ENCODE measurements at places on chromosomes 13 and 19.

GRCh38 chr13:113559901-113560644, 24.5 kb upstream of the TFDP1 start:
- no peak for DNase-seq

GRCh38 chr13:38543561-38543960, 143.3 kb upstream of the FREM2 start:
- no peak for DNase-seq

GRCh38 chr13:89150362-89150761, 1479.2 kb downstream of the SLITRK5 start:
- DNase-seq = no peak

DNA sequence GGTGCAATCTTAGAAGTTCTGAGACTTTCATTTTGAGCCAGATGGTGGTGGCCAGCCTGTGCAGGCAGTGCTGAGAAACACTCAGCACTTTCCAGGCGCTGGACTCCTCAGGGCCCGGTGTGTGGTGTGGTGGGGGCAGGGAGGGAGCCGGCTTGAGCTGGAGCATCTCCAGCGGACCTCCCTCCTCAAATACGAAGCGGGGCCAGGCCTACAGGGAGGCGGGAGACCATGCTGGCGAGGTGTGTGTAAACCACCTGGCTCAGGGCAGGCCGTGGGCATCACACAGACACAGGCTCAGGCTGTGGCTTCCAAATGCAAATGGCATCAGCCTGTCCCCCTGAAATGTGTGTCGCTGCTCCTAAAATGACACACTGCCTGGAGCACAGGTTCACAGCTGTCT, 33.3 kb upstream of the RANBP3 start:
- DNase-seq = no peak

DNA sequence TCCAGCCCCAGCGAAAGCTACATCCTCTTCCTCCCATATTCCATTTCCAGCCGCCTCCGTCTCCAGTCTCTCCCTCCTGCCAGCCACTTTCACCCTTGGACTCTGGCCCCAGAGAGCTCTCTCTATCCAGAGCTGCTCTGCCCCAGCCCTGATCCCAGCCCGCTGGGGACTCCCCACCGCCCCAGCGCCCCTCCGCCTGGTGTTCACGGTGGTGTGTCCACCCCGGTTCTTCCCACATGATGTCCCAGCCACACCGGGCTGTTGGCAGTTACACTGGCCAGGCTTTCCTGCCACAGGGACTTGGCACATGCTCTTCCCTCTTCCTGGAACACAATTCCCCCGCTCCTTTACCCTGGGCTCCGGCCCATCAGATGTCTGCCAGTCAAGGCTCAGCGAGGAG, 11.3 kb upstream of the EMC10 start:
- DNase-seq = no peak

DNA sequence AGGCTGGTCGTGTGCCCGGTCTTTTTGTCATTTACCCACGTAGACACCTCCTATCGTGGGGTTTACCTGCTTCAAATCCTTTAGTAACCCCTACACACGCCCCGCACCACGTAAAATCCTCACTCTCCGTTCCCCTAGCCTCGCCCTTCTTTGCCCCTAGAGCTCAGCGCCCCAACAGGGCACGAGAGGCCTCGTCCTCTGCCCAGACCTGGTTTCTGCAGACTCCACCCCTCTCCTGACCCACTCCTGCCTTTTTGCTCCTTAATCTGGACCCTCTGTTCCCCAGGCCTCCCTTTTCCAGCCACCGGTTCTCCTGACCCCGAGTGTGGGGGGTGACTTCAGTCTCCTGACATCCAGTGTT, 412 bp downstream of the ZNF528 start:
- DNase-seq = no peak

- DNase-seq = no peak
These were observed 844.5 kb downstream of the DIAPH3 start for GRCh38 chr13:59319276-59319675.

DNA sequence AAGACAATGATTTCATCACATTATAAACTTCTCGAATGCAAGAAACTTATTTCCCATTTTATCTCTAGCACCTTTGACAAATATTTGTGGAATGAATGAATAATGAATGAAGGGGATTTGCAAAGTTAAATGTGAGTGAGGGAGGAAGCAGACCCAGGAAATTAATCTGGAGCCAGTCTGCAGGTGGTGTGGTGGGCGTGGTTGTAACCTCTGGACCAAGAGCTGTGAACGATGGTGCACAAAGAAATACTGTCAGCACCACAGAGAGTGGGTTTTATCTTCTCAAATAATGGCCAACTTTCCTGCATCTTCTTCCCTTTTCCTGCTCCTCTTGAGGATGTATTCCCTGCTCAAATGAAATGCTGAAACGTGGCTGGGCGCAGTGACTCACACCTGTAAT, 11.0 kb upstream of the ZNF792 start:
- DNase-seq = no peak

DNA sequence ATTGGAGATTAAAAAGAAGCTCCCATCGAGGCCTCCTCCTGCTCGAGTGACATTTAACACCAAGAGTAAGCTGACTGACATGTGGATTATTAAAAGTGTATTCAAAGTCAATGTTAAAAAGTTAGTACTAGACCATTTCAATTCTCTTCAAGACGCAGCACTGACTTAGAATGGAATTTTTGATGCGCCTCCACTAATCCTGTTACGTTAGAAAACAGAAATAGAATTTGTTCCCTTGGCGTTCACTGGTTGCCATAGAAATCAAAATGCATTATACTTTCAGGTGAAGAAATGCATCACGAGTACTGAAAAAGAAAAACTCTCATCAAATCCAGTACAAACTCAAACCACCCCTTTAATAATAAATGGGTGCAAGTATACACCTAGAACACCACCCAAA, 42.2 kb downstream of the BRD4 start:
- no peak for DNase-seq

GRCh38 chr13:21625366-21625765, 21.4 kb upstream of the MICU2 start:
- no peak for DNase-seq

DNA sequence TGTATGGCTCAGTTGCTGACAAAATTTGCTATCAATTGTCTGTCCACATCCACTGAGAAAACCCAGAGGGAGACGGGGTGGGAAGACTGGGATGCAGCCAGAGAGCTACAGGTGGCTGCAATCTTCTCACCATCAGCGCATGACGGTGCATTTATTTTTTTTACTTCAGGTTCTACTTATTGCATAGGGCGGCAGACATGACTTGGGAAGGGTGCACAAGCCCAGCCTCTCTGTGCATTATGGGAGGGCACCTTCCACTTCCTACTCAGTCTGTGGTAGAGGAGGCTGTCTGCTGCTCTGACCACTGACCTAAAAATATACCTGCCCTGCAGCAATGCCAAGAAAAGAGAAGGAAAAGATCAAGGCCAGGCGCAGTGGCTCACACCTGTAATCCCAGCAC, 73.1 kb downstream of the ABCC4 start:
- no peak for DNase-seq

GRCh38 chr19:8593931-8594330, 16.6 kb downstream of the ADAMTS10 start:
- DNase-seq = no peak

DNA sequence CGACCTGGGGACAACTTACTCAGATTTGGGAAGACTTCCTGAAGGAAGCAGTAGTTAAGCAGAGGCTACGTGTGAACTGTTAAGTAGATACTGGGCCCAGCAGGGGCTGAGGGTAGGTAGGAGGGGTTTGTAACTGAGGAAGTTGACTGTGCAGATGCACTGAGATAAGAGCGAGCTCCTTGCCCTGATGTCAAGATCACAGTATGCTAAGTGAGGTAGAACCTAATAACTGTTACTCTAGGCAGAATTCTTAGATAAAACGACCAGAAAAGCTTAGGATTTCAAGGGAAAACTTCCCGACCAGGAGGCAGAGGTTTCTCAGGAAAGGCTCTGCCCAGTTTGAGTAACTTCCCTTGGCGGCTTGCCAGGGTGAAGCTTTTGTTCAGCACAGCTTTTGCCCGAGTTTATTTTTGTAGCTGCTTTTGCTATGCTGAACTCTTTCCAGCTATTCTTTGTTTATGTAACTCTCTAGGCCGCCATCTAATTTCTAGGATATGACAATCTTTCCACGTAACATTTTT, 632.1 kb downstream of the DIAPH3 start:
- peak; percentile 90 for DNase-seq

DNA sequence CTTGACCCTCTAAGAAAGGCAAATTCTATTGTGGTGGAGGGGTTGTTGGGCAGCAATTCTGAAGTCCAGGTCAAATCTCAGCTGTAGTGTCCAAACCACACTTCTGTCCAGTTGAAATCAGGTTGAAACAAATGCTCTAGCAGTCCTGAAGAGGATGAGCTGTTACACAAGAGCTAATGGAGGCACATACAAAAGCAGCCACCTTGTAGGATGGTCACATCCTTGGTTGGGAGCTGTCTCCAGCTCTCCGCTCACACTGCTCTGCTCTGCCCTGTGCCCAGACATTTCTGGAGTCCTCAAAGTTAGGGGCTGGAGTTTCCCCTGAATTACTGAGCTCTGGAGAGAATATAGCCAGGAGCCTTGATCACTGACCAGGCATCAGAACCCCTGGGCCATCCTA, 47.2 kb downstream of the GPR12 start:
- no peak for DNase-seq

GRCh38 chr19:14768001-14768400, 10.4 kb downstream of the ADGRE2 start:
- DNase-seq = no peak

GRCh38 chr13:75978818-75979217, 342.7 kb downstream of the LMO7 start:
- DNase-seq = no peak

GRCh38 chr13:48849515-48849914, 126.2 kb upstream of the FNDC3A start:
- no peak for DNase-seq

DNA sequence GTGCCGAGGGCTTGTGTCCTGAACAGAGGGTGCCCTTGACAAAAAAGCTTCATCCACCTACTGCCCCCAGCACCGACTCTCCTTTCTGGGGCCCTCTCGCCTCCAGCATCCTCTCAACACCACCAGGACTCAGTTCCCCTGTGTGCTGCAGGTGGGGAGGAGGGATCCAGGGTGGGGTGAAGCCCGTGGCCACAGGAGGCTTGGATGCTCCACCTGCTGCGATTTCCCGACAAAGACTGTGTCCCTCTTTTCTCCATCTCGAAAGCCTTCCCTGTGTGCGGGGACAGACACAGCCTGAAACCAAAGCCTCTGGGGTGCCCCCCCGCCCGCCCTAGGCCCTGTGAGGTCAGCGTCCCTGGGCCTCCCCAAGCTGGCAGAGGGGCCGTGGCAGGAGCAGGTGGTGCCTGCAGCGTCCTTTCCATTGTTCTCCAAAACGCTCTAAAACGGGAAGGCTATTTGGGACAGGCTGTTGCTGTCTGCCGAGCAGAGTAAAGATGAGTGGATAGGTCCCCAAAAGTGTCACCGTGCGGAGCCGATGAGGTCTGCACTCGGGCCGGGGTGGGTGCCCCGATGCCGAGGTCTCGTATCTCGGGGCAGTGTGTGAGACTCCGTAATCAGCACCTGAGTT, 185.7 kb downstream of the PTPRS start:
- no peak for DNase-seq

- DNase-seq = peak; percentile 71
These were observed 59.0 kb downstream of the SMARCA4 start for GRCh38 chr19:11019824-11020223.

- DNase-seq = no peak
These were observed 1.0 kb downstream of the KLK11 start for GRCh38 chr19:51025401-51025800.

- DNase-seq = no peak
These were observed 29.7 kb downstream of the NKPD1 start for GRCh38 chr19:45130888-45131615.

GRCh38 chr19:49133621-49134454, 14.5 kb downstream of the PPFIA3 start:
- DNase-seq = peak; percentile 77

DNA sequence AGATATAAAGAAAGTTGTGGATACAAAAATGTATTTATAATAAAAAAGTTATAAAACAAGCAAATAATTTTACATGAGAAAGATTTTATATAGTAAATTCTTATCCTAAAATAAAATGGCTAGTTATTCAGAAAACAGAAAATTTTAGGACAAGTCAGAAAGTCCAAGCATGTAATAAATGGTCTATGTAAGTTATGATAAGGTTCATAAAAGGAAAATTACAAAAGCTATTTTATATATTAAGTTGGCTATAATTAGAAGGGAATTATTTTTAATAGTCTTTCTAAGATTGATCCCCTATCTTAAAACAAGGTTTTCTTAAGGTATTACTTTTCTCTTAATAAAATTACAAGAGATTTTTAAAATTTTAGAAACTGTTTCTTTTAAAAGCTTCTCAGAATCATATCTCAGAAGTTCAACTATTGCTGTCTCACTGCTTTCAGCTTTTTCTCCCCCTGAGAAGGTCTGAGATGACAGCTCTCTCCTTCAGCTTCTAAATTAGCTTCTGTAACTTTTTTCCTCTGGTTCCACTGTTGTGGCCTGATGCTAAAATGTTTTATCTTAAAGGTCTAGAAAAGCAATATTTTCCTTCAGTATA, 8.7 kb downstream of the CCDC169 start:
- DNase-seq = no peak

DNA sequence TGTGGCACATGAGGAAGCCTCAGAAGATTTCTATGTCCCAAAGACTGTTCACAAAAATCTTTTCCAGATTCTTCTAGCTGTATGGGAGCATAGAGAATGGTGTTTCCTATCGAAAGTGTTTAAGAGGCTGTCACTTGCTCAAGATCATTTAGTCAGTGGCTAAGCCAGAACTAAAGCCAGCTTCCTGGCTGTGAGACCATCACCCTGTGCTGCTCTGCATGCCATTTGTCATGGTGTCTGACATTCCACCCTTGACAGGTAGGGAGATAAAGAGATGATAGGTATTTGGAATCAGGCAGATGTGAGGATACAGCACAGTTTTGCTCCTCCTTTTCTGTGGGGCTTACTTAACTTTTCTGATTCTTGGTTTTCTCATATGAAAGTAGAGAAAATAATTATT, 177.3 kb downstream of the DNAJC15 start:
- DNase-seq = no peak

DNA sequence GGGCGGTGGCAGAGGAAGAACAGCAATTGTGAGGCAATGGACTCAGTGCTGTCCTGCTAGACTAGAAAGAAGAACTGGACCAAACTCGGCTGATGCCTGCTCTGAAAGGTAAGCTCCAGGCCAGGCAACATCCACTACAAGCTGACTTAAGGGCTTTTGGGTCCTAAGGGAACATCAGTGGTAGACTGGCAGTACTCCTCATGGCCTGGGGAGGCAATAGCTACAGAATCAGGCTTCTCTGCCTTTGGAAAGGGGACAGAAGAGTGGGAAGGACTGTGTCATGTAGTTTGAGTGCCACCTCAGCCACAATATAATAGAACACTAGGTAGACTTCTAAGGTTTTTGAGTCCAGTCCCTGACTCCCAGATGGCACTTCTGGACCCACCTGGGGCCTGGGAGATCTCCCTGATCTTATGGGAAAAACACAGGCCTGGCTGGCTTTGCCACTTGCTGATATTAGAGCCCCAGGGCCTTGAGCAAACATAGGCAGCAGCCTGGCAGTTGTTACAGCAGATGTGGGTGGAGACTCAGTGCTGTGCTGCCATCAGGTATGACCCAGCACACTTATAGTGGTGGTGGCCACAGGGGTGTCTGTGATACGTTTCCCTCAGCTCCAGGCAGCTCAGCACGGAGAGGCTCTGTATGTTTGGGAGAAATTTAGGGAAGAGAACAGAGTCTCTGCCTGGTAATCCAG, 9.2 kb upstream of the CLC start:
- DNase-seq = no peak
